ENCODE measurements at places on chromosomes 3 and 15.

GRCh38 chr3:65971293-65972252 lies 67.1 kb downstream of the MAGI1 start:
- no peak for DNase-seq

GRCh38 chr15:50764461-50765194 lies 878 bp downstream of the SPPL2A start:
- no peak for DNase-seq

GRCh38 chr3:113249601-113250000 lies 38.2 kb downstream of the BOC start:
- DNase-seq = no peak

DNA sequence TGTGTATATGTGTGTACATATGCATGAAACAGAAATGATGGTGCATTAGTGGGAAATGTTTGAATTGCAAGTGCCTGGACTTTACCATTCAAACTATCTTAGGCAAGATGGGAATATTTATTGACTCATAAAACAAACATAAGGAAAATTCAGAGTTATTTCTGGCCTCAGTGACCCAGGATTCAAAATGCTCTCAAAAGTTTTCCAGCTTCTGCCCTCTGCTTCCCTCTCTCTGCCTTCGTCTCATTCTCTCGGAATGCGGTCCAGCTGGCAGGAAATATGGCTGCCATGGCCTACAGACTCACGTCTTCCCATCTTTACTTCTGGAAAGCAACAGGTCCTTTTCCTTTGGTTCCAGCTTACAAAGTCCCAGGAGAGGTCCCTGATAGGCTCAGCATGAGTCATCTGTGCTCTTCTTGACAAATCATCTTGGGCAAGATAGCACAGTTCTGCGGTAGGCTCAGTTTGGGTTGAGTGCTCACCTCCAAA lies 8.7 kb upstream of the ZNF774 start:
- no peak for DNase-seq

GRCh38 chr3:46462111-46462510 lies 2.6 kb downstream of the LTF start:
- no peak for DNase-seq

- DNase-seq = no peak
Measured at GRCh38 chr3:149468504-149469212, 5.8 kb upstream of the TM4SF4 start.
